HFFc6 (cell line): ENCODE measurements at places on chromosomes 12 and 14.

- DNase-seq, result no peak
These were observed 12.0 kb downstream of the ADGRD1 start for GRCh38 chr12:130965668-130966067.

GRCh38 chr12:52802442-52802841 is 6.5 kb upstream of the KRT3 start:
- DNase-seq, result no peak

DNA sequence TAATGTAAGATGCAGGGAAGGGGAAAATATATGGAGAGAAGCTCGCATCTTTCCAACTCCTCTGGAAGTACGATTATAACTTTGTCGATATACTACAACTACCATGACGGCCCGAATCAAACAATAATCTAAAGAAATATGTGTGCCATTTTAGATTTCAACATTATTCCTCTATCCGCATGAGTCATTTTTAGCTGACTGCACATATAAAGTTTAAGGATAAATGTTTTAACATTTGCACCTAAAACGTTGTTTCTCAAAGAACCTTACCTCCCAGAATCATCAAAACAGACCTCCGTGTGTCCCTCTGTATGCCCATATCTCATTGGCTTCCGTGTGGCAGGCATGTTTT is 482 bp downstream of the WDHD1 start:
- no peak for DNase-seq

DNA sequence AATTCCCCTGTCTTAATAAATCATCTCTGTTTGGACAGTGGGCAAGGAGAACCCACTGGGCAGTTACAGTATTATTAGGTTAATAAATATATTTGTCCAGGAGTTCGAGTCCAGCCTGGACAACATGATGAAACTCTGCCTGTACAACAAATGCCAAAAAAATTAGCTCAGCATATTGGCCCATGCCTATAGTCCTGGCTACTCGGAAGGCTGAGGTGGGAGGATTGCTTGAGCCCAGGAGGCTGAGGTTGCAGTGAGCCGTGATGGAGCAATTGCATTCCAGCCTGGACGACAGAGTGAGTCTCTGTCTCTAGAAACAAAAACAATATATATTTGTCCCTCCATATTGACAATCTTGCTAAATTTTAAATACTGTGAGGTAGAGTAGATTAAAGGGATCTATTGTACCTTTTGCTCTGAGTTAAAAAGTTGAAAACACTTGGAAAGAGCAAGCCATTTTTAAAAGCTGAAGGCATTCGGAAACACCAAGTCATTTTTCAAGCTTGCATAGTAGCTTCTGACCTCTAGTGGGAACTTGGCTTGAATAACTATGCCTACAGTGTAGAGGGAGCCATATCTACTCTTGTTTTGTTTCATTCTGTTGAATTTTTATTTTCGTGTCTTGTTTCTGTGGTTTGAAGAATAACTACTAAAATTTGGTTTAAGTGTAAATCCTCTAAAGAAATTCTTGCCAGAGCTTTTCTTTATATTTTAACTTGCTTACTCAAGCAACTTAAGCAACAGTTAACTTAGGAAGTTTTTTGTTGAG is 14.6 kb upstream of the EEA1 start:
- DNase-seq, result no peak
